ENCODE measurements at places on chromosomes 1 and 21.

GRCh38 chr1:156502391-156502893 is 1.9 kb upstream of the MEF2D start:
- no peak for DNase-seq

GRCh38 chr21:17789656-17790055 is 29.5 kb downstream of the C21orf91 start:
- DNase-seq = no peak

DNA sequence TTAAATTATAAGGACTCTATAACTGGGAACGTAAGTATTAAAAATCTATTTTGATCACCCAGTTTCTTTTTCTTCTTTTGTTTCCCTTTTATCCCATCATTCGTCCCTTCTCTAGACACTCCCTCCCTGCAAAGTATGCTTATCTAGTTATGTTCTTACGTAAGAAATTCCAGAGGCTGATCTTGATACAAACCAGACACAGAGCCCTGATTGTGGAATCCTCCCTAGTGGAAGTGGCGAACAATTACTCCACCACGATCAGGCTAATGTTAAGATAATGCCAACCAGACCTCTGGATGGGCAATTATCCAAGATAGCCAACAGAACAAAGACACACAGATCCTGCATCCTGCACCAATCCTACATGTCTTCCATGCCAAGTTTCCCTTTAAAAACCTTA is 1557.4 kb downstream of the PLA2G4A start:
- DNase-seq = no peak

GRCh38 chr21:41964171-41964570 is 10.4 kb upstream of the C2CD2 start:
- no peak for DNase-seq

- no peak for DNase-seq
These were observed 3.1 kb upstream of the PLA2G2E start for GRCh38 chr1:19926296-19927129.

- DNase-seq = no peak
These were observed 21.9 kb downstream of the UBE2Q1 start for GRCh38 chr1:154536570-154536969.
